Left hindlimb (tissue), 1 donor: ENCODE measurements at places on chromosomes 6 and 20.

DNA sequence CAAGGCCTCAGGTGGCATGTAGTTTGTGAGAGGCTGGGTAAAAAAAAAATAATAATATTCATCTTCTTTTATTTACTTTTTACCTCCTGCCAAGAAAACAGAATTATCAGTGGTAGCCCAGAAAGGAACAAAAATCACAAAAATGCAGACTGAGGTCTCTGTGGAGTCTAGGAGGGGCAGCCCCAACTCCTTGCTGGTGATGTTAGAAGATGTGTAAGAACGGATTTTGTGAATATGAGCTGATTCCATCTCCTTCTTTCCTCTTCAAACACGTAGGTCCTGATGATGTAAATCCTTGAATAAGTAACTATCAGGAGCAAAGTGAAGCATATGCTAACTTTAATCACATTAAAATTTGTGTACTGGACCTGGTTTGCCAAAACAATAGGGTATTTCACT, 226.8 kb downstream of the EYA4 start:
- DNase-seq: no peak

DNA sequence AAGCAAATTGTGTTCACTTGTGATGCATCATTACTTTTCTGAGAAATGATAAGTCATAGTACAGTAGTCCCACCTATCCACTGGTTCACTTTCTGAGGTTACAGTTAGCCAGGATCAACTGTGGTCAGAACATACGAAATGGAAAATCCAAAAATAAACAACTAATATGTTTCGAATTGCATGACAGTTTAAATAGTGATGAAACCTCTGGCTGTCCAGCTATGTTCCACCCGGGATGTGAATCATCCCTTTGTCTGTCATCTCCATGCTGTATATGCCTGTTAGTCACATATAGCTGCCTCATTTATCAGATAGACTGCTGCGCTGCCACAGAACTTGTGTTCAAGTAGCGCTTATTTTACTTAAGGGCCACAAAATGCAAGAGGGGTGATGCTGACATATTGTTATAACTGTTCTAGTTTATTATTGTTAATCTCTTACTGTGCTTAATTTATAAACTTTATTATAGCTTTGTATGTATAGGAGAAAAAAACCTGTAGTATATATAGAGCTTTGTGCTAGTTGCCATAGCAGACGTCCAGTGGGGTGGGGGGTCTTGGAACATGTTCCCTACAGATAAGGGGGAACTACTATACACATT, 29.2 kb downstream of the AFDN start:
- no peak for DNase-seq

GRCh38 chr6:157024745-157025144, 247.6 kb downstream of the ARID1B start:
- no peak for DNase-seq

DNA sequence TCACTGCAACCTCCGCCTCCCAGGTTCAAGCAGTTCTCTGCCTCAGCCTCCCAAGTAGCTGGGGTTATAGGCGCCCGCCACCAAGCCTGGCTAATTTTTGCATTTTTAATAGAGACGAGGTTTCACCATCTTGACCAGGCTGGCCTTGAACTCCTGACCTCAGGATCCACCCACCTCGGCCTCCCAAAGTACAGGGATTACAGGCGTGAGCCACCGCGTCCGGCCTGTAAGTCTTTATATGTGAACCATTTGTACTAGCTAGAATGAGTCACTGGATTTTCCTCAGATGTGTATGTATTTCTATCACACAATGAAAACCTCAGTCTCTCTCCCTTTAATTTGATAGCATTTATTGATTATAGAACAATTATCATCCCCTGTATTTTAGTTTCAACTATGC, 34.0 kb downstream of the ITCH start:
- DNase-seq: no peak

GRCh38 chr20:15395457-15395856, 1058.0 kb upstream of the FLRT3 start:
- no peak for DNase-seq

DNA sequence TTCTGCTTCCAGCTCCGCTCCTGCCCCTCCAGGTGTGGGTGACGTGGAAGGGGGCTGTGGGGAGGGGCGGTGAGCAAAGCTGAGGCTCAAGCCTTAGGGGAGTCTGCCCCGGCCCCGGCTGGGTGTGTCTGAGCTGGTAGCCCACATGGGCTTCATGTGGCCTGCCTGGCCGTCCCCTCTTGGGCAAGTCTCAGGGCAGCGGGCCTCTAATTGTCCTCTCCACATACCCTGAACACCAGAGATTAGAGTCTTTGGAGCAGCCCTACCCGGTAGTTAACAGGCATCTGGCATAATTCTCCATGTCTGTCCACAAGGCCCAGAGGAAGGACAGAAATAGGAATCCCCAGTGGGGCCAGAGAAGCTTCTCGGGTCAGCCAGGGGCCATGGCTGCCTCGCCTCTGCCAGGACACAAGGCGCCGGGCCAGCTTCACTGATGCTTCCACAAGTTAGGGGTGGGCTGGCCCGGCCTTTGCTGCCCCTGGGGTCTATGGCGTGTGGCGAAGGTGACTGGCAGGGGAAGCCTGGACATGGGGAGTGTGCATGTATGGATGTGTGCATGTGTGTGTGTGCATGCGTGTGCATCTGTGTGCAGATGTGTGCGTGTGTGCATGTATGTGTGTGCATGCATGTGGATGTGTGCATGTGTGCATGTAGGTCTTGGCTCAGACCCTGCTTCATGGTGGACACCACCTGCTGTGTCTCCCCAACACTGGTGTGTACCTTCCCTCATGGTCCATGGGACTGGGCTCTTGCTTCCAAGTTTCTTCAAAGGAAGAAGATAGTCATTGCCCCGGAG, 24.0 kb downstream of the FRMD1 start:
- DNase-seq: peak; percentile 72

GRCh38 chr6:38346291-38347079, 293.2 kb downstream of the BTBD9 start:
- no peak for DNase-seq

DNA sequence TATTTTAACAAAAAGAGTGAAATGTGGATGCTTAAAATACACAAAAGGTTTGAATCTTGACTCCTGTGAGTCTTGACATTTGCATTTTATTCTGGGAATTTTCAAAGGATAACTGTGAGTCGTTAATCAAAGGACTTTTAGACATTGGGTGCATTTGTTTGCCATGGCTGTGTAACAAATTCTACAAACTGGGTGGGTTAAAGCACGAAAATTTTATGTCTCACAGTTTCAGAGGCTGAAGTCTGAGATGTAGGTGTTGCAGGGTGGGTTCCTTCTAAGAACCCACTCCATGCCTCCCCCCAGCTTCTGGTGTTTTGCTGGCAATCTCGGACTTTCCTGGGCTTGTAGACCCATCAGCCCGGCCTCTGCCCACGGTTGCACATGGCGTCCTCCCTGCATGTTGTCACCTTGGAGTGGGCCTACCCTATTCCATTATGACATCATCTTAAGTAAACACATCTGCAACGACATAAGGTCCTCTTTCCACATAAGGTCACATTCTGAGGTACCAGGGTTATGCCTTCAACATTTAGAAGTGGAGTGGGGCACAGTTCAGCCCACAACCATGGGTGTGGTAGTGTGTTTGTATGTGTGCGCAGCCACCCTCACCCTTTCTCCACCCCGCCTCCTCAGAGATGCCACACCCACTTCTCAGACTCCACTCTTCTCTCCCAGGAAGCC, 113.1 kb downstream of the FOXA2 start:
- no peak for DNase-seq

DNA sequence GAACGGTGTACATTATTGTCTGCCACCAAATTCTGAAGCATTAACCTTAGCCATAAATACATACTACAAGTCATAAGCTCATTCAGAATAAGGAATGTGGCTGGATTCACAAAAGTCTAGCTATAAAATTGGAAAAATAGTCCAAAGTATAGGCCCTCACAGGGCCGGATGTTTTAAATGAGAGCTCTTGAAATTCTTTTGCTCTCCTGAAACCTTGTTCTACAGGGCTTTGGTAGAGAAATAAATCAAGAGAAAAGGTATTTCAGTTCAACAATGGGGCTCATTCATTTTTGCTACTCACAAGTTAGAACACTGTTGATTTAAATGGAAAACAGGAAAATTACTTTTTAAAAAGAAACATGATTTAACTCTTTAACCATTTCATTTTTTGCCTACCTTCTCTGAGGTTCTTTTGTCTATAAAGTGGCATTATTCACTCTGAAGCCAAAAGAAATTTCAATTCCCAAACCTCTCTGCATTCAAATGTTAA, 58.0 kb downstream of the PREP start:
- no peak for DNase-seq

DNA sequence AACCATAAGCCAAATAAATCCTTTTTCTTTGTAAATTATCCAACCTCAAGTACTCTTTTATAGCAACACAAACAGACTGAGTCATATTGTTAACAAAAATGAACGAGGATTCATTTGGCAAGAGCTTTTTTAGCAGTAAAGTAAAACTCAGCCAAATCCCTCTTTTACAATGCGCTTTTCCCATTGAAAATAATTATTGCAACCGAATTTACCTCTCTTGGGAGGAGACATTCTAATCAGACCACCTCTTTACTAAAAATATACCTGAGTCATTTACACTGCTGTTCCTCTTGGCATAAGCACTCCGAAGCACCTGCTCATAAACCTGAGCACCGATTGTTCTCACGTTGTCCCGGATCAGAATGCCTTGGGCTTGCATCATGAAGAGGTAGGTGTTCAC, 57.4 kb downstream of the B4GALT5 start:
- DNase-seq: no peak

DNA sequence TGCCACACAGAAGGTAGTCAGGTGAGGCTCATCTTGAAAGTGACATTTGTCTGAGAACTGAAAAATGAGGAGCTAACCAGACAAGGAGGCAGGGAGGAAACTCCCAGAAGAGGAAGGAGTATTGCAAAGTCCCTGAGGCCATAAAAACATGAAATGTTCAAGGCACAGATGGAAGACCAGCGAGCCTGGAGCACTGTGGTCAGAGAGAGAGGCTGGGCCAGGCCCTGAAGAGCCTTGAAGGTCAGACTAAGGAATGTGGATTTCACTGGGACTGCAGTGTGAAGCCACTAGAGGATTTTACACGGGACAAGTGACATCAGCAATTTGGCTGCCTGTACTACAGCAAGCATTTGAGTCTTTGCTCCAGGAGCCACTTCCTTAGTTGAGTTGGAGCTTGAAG, 21.1 kb upstream of the TMEM181 start:
- no peak for DNase-seq

GRCh38 chr6:139994998-139995397, 620.5 kb upstream of the CITED2 start:
- DNase-seq: no peak

DNA sequence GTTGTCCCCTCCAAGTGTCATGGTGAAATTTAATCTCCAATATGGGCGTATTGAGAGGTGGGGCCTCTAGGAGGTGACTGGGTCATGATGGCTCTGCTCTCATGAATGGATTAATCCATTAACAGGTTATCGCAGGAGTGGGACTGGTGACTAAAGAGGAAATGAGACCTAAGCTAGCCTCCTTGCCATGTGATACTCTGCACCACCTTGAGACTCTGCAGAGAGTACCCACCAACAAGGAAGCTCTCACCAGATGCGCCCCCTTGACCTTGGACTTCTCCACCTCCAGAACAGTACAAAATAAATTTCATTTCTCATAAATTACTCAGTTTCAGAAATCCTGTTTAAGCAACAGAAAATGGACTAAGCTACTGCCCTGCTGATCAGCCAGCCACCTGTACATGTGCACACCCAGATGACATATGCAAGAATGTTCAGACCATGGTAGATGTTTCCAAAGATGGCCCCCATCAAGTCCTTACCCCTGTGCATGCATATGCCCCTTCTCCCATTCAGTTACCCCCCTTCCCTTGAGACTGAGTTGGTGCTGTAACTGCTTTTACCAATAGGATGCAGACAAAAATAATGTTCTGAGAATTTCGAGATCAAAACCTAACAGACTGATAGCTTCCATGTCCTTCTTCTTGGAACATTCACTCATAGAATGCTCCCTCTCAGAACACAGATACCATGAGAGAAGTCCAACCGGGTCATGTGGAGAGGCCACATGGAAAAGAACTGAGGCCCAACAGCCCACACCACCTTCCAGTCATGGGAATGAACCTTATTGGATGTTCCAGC, 28.4 kb downstream of the MAP3K5 start:
- DNase-seq: no peak

DNA sequence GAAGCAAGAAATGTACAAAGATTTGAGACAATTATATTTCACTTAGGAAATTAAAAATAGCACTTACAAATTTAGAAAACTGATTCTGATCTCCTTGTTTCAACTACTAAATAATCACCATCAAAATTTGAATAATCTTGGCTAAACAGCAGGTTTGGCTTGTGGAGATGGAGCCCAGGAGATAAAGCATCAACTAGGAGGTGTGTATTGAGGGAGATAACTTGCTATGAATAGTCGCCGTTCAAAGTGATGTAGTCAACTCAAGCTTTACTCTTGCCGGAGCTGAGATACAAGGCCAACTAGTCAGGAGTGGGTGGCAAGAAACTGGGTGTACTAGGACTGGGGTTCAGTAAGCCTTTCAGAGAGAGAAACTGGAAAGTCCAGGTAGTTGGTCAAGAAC, 117.7 kb downstream of the TRMT11 start:
- DNase-seq: no peak

GRCh38 chr20:59571551-59572314, 32.6 kb upstream of the PHACTR3 start:
- DNase-seq: peak; percentile 78

GRCh38 chr6:41098366-41098765, 25.6 kb downstream of the NFYA start:
- DNase-seq: no peak

DNA sequence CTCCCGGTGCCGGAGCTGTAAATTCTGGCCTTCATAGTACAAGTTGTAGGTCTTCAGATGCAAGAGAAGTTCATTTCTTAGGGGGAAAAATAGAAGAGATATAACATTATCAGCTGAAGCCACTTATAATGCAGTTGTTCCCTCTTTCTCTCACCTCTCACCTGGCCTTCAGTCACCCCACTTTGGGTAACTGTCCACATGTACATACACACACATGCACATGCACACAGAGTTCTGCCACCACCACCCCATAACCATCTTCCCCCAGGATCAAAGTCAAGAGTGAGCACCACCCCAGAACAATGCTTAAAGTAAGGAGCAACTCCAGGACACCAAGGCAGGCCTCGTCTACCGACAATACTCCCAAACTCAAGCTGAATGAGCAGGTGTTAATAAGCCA, 76.3 kb downstream of the PRND start:
- DNase-seq: no peak

GRCh38 chr20:49712646-49712995, 1.1 kb downstream of the B4GALT5 start:
- no peak for DNase-seq

DNA sequence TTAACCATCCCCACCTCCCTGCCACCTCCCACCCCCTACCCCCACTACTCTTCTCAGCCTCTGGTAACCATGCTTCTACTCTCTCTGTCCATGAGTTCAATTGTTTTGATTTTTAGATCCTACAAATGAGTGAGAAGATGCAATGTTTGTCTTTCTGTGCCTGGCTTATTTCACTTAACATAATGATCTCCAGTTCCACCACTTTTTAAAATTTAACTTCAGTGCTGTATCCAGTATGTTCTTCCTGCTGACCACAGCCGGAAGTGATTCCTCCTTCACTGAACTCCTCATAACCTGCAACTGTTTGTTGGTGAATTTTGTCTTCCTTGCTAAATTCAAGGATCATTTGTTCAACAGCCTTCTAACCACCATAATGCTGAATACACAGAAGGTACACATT, 3.9 kb downstream of the MAP7 start:
- DNase-seq: no peak

- DNase-seq: no peak
Observed at GRCh38 chr20:43477193-43477592, 19.5 kb downstream of the SRSF6 start.
